A673 (cell line): ENCODE measurements at places on chromosomes 2 and 18. TPM values are rescaled to one million over a fixed set of nuclear protein-coding genes. Genes with fewer than 3 reads are reported as not detected.
A peak's percentile ranks its signal among the peaks of the same experiment; 100 is the strongest.

GRCh38 chr2:30770816-30771576 is 36.2 kb downstream of the CAPN13 start:
- no peak for DNase-seq

The C2orf49 gene
- 21.5 and 24.8 TPM in 2 replicates for total RNA-seq

DNA sequence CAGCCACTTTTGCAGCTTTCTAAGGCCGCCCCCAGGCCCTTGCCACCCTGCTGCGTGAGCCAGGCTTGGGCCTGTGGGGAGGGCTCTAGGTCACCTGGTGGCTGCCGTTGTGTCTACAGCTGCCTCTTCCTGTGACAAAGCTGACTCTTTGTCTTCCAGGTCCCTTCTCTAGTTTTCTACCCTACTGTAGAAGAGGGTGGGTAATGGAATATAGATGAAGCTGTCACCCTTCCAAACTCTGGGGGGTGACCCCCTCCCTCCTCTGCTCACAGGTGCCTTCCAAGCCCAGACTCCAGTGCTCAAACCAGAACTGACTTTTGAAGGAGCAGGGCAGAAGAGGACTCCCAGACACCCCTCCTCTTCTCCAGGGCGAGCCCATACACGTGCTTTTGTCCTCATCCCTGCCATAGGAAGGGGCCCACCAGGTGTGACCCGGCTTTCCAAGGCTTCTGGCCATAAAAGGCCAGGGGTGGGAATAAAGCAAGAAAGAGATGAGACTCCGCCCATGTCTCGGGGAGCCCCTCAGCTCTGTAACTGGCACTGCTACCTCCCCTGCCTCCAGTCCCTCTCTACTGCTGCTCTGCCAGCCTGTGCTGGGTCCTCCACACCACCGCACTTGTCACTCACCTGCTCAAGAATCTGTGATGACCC is 17.9 kb upstream of the SDC1 start:
- no peak for DNase-seq

GRCh38 chr2:67272195-67272594 is 124.9 kb upstream of the ETAA1 start:
- DNase-seq: no peak

DNA sequence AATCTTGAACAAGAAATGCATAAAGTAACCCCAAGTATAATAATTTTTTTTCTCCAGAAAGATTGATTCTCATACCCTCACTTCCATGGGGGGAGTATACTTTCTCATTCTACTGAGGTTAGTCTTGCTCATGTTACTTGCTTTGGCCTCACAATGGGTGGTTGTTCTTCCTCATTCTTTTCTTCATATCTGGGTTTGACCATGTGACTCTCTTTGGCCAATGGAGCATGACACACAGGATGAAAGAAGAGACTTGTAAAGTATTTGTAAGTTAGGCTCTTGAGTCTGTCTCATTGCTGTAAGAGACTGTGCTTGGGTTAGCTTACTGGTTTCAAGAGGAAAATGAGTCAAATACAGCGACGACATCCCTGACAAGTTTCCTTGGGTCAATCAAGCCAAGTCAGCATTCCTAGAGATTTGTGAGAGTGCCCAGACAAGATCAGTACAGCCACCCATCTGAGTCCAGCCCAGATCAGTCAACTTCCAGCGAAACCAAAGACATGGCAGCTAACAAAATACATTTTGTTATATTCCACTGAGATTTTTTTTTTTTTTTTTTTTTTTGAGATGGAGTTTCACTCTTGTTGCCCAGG is 970.2 kb downstream of the BCL11A start:
- DNase-seq: no peak

- no peak for DNase-seq
Measured at GRCh38 chr2:170161516-170162270, 16.3 kb upstream of the MYO3B start.

DNA sequence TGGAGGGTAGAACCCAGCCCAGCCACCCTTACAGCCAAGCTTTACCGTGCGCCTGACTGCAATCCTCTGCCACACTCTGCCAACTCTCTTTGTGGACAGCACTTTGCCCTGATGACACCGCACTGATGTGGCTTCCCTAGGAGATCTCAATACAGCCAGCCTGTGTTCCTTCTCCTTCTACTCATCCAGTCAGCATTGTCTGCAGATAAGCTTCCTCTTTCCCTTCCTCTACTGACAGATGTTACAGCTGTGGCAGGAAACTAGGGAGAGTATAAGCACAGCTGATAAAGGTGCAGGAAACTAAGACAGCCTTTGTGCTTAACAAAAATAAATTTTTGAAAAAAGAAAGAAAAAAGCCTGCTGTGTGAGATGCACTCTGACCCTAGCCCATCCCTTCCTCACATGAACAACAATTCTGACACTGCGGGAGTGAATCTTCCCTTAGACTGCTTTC is 25.0 kb downstream of the CEP68 start:
- DNase-seq: no peak

The RGPD3 gene
- total RNA-seq: 0.30 and 0.57 TPM in 2 replicates

DNA sequence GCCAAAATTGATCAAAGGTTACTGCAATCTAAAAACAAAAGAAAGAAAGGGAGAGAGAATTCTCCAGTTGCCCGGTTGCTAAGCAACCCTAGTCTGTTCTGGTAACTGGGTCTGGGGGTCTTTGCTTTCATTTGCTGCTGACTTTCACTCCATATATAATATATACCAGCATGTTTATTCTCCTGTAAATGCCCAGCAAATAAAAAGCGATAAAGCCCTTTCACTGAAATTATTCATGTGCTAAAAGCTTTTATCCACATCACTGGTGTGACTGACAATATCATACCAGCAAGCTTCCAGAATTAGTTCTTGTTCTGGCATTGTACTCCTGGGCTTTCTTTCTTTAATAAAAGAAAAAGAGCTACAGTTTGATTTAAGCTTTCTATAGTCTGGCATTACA is 75.5 kb upstream of the ST8SIA3 start:
- no peak for DNase-seq

DNA sequence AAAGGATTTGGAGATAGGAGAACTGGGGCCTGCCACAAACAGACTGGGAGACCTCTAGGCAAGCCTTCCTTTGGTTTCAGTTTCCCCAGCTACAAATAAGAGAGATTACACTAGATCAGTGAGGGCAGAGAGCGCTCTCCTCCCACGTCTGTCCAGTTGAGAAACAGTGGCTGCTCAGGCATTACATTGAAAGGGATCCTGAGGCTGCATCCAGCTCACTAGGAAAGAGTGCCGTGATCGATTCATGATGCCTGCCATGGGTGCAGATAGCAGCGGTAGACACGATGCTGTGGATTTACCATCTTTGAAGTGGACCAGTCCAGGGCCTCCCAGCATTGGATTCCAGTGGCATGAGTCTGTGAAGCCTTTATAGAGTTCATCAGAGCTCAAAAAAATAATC is 62.6 kb downstream of the EN1 start:
- no peak for DNase-seq

The IL37 gene
- total RNA-seq: not detected in 2 replicates

GRCh38 chr2:47054036-47054555 is 101.0 kb downstream of the STPG4 start:
- DNase-seq: no peak

The RNF103 gene
- total RNA-seq: 10.1 and 13.4 TPM in 2 replicates

The CRYBA2 gene
- 1.1 and 1.3 TPM in 2 replicates for total RNA-seq

- DNase-seq: no peak
Measured at GRCh38 chr2:15735484-15736326, 144.0 kb downstream of the DDX1 start.

DNA sequence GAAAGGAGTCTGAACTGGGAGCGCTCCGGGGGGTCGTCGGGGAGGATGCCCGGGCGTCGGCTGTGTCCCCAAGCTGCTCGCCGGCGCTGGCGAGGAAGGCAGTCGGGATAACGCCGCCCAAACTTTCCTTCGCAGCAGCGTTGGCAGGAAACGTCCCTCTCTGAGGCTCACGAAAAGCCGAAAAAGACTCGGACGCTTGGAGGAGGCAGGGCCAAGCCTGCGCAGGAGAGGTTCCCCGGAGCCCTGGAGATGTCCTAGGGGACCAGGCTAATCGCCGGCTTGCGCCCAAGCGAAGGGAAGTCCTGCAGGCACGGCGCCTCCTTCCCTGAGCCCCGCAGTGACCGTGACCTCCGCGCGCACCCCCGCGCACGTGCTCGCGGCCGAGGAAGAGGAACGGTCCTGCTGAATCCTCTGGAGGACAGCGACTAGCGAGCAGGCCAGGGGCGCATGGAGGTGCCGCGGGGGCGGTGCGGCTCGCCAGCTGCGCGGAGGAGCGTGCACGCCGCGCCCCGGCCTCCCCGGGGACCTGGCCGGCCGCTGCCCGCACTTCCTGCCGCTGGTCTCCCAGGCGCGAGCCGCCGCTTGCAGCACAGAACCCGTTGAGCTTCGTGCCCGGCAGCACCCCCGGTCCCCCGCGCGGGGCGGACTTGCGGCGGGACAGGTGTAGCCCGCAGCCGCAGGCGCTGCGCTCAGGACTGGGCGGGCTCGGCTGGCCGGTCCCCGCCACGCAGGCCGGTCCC is at the start of gene SH3RF3:
TSS of gene SH3RF3 (plus strand) at position 590 of the 740 bp plus-strand sequence.
- peak; percentile 37 for DNase-seq

DNA sequence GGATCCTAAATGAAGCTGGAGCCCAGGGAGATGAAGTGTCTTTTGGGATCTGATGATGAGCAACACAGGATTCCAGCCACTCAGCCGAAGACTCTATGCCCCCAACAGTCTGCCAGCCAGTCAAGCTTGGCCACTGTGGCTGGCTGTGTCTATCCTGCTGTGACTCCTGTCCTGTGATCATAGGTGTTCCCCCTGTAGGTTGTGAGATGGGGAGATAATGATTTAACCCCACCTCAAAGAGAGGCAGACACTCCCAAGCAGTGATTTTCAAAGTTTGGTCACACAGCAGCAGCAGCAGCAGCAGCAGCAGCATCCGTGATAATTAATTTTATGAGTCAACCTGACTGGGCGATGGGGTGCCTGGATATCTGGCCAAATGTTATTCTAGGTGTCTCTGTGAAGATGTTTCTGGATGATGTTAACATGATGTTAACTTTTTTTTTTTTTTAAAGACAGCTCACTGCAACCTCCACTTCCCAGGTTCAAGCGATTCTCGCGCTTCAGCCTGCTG is 21.4 kb upstream of the RHOB start:
- DNase-seq: no peak

The SLC9A2 gene
- not detected in 2 replicates for total RNA-seq

GRCh38 chr18:77132369-77133050 is at the start of gene MBP:
Gene MBP (minus strand): TSS chr18:77132783. CDS start chr18:77105261, 27,522 bp downstream.
- no peak for DNase-seq

DNA sequence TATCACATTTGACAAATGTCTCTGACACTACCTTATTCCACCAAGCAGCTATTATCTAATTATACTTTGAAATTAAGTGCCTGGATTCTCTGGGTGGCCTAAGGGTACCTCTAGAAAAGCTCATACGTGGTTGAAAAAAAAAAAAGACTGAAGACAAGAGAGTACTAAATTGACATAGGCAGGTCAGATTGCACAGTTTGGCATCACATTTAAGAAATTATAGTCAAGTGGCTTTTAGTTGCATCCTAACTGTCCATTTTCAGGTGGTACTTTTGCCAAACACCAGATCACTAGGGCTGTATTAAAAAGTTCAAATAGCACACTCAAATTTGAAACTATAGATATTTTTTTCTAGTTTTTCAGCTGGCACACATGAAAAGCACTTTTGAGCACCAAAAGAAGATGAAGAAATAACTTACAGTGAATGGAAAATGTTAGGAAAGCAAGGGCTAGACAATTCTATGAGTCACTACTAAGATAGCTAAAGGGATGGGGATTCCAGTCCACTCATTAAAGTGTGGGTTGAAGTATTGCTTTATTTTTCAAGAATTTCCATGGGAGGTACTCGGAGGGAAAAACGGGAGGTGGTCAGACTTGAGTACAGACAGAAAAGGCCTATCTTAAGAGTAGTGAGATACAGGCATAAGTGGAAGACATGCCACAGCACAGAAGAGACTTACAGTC is 106.5 kb upstream of the COL5A2 start:
- peak; percentile 45 for DNase-seq

The CCDC178 gene
- total RNA-seq: not detected in 2 replicates

The INHBB gene
- total RNA-seq: 0.09 TPM in 2 replicates

- no peak for DNase-seq
Measured at GRCh38 chr2:73266061-73266901, 18.0 kb downstream of the FBXO41 start.

The REG3G gene
- not detected in 2 replicates for total RNA-seq

DNA sequence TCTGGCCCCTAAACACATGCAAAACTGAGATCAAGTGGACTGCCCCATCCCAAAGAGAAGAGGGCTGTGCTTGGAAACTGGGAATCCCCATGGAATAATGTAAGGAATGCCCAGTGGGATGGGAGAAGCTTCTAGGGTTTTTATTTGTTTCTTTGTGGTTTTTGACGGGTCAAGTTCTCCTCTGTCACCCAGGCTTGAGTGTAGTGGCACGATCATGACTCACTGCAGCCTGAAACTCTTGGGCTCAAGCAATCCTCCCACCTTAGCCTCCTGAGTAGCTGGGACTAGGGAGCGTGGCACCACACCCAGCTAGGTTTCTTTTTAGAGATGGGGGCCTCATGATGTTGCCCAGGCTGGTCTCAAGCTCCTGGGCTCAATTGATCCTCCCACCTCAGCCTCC is 101.7 kb upstream of the ZSWIM2 start:
- no peak for DNase-seq

DNA sequence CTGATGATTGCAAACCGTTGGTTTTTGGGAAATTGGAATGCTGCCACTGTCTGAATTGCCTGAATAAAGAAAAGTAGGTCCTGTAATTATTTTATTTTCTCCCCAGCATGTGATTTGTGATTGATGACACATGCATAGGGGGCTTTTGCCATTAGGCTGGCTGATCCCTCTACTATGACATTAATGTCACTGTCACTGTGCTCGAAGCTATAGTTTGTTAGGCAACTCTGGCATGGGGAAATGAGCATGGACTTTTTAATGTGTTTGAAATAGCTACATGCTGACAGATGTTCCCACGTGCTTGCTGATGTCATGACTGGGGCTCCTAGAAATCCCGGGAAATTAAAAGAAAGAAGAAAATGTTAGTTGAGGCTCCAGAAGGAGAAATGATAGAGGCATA is 99.1 kb downstream of the HRH4 start:
- DNase-seq: peak; percentile 40

DNA sequence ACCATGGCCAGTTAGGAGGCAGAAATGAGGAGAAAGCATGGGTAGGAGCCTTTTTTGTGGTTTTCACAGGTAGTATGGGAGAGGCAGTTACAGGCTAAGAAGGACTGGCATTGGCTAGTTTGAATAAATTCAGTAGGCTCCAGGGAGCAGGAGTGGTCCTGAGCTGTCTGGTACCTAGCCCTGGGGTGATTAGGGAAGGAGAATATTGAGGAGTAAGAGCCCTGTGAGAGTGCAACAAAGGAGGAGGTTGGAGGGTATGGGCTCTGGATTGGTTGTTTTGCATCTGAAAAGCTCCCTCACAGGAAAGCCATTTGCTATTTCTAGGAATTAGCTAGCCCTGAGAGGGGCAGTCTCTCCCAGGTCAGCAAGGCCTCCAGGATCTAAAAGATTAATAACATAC is 13.3 kb upstream of the TCF7L1 start:
- DNase-seq: no peak

DNA sequence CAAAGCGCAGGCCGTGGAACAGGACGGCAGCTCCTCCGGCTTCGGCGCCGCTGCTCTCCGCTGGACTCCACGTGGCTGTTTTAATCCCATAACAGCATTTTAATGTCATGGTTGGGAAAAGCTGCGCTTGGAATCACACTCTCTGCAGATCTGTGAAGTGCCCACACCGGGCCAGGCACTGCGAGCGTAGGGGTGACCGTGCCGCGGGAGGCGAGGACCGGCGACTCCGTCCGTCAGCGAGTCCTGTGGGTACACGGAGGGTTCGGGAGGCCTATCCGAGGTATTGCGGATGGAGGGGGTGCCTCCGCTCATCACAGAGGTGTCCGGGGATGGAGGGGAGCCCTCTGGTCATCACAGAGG is 198.0 kb upstream of the SALL3 start:
- DNase-seq: no peak
